Activated CD8-positive, alpha-beta T cell treated with anti-CD3 and anti-CD28 coated beads for 36 hours (primary cell): ENCODE measurements at places on chromosomes 3 and 15.

GRCh38 chr15:49906966-49907365, 212.1 kb downstream of the ATP8B4 start:
- no peak overlapping the region for H3K4me3 ChIP-seq
- peaks cover 2% of the 10 kb centered on the region for H3K36me3 ChIP-seq
- H3K27ac ChIP-seq: no peak overlapping the region
- peaks cover 5% of the 10 kb centered on the region for H3K27me3 ChIP-seq
- no peak for DNase-seq
- H3K4me1 ChIP-seq: no peaks in the 10 kb centered on the region

DNA sequence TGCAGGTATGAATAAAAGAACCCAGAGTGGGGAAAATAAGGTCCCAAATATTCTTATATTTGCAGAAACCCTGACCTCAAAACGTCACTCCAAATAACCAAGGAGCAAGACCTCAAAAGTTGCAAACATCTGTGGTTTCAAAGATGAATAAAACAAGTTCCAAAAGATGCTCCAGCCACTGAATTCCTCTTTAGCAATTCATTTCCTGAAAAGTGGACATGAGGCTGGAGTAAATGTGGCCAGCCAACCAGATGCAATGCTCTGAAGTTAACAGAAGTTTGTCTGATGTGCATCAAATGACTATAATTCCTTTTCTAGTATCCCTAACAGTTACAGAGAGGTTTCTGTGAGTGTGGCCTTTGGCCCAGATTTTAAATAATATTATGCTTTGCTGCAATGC, 71.2 kb upstream of the WNT5A start:
- no peak for DNase-seq
- H3K27me3 ChIP-seq: no peaks in the 10 kb centered on the region
- no peaks in the 10 kb centered on the region for H3K36me3 ChIP-seq

- H3K4me3 ChIP-seq: no peak overlapping the region
- H3K27ac ChIP-seq: no peak overlapping the region
- H3K27me3 ChIP-seq: no peaks in the 10 kb centered on the region
- H3K36me3 ChIP-seq: no peaks in the 10 kb centered on the region
- H3K4me1 ChIP-seq: no peaks in the 10 kb centered on the region
Measured at GRCh38 chr3:83002869-83003445, 1241.5 kb upstream of the GBE1 start.

DNA sequence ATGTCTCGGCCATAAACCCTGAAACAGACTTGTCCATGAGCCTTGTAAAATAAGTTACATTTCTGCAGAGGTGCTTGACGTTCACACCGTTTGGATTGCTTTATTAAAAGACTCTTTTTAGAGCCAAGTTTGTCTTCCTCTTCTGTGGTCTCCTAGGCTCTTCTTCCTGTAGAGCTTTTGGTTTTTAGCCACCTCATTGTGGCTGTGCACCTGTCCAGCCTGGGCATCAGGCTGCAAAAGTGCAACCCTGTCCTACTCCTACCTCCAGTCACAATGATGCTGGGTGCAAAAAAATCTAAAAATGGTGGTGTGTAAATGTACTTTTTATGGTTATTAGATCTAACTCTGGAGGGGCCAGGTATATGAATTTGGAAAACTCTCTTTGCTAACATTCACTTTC, 2.8 kb upstream of the RIOX2 start:
- peaks cover 8% of the 10 kb centered on the region for H3K36me3 ChIP-seq
- no peak overlapping the region for H3K4me3 ChIP-seq

- H3K36me3 ChIP-seq: no peaks in the 10 kb centered on the region
- DNase-seq: no peak
- peaks cover 2% of the 10 kb centered on the region for H3K27me3 ChIP-seq
- no peak overlapping the region for H3K27ac ChIP-seq
- H3K4me1 ChIP-seq: no peaks in the 10 kb centered on the region
Measured at GRCh38 chr15:57921371-57921770, 144.1 kb downstream of the ALDH1A2 start.
